ENCODE measurements at places on chromosomes 16 and 17. TPM values are rescaled to one million over a fixed set of nuclear protein-coding genes. Genes with fewer than 3 reads are reported as not detected.
A peak's percentile ranks its signal among the peaks of the same experiment; 100 is the strongest.

The DDX19B gene
- total RNA-seq, result 17.0 TPM

The KRTAP9-4 gene
- total RNA-seq, result not detected

The IRX3 gene
- 1.6 TPM for total RNA-seq

The CTDNEP1 gene
- total RNA-seq, result 55.4 TPM

The TUBG2 gene
- 15.4 TPM for total RNA-seq

- no peak for DNase-seq
Observed at GRCh38 chr17:76446449-76447231, 6.3 kb downstream of the UBE2O start.

DNA sequence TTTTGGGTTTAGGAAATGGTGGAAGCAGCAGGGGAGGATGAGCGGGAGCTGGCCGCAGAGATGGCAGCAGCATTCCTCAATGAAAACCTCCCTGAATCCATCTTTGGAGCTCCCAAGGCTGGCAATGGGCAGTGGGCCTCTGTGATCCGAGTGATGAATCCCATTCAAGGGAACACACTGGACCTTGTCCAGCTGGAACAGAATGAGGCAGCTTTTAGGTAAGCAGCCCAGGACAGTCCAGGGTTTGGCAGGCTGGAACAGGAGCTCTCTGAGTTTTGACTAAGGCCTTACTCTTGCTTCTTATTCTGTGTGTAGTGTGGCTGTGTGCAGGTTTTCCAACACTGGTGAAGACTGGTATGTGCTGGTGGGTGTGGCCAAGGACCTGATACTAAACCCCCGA lies 41.4 kb downstream of the SF3B3 start:
- DNase-seq, result no peak

DNA sequence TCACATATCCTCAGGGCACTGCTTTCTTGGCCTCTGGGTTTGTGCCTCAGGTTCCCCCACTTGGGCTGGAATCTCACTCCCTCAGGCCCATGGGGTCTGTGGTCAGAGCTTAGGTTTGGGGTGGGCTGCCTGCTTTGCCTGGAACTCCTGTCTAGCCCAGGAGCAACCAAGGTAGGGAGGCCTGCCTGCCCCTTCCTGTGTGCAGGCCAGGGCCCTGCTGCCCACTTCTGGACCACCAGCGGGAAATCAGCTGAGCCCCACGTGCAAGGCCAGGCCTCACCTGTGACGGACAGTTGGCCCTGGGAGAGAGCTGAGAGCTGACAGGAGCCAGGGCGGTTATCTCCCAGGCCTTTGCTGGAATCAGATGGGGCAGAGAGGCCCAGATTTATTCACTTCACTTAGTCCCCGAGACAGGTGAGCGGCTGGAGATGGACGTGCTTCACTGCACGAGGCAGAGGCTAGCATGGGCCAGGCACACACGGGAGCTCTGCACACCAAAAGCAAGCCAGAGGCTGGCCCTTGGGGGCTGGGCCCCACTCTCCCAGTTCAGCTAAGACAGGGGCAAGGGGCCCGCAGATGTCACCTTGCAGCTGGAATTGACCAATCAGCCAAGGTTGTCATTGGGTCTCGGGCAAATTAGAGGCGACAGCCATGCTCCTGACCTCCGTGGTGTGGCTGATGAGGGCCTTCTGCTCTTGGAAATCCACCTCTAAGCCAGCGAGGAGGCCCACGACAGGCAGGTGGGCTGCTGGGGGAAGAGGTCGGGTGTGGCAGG lies 49.9 kb upstream of the DOC2B start:
- DNase-seq, result peak; percentile 49

DNA sequence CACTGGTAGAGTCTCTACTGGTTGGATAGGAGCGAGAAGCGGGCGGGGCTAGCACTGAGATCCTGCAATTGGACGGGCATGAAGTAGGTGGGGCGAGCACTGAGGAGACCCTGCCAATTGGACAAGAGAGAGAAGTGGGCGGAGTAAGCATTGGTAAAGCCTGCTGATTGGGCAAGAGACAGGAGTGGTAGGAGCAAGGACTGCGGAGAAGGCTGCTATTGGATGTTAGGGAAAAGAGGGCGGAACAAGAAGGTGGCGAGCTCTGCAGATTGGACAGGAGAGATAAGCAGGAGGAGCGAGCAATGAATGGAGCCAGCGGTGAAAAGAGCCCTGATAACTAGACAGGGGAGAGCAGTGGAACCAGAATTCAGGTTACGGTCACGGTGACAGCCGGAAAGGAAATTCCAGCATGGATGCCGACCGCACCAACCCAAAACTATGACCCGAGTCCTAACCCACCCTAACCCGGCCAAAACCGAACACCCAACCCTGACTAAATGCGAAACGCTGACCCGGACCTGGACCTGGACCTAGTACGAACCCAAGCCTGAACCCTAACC lies 4.8 kb downstream of the SCGB1C2 start:
- peak; percentile 51 for DNase-seq

DNA sequence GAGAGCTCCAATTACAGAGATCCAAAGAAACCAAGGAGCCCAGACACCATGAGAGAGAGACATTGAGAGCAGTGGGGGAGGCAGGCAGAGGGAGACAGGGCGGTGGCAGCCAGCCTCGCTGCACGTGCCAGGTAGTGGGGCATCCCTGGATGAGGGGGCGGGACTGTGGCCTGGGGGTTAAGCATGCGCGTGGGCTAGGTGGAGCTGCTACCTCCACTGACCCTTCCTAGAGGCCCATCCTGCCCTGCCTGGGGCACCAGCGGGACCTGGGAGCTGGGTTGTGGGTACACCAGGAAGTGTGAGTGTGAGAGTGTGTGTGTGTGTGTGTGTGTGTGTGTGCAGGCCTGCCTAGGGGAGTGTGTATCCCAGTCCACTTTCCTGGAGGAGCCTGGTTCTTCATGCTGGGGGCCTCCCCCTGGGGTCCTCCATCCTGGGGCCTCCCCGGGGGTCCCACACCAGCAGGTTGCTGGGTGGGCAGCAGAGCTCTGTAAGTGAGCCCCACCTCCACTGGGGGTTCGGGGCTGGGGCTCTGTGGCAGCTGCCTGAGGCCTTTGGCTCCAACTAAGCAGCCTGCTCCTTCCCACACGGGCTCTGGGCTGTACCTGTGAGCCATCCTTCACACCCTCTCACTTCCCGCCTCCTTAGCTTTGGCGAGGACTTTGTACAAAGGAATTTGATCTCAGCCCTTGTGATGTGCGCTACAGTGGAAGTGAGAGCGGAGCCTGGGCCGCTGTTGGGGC lies 127.4 kb downstream of the IRF8 start:
- DNase-seq, result no peak

DNA sequence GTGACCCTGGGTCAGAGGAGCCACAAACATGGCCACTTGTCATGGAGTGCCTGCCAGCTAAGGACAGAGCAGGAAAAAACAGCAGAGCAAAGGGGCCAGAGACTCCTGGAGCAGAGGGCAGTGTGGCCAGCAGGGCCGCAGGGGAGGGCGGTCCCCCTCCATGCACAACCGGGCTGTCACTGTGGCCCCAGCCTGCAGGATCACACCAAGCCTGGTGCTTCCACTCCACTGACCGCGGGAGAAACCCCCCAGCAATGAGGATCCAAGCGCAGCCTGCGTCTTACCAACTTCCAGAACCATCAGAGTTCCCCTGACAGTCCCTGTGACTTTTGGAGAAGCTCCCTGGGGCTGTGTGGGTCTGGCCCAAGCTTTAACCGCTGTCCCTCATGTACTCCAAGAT lies 62.0 kb downstream of the PRMT7 start:
- no peak for DNase-seq

DNA sequence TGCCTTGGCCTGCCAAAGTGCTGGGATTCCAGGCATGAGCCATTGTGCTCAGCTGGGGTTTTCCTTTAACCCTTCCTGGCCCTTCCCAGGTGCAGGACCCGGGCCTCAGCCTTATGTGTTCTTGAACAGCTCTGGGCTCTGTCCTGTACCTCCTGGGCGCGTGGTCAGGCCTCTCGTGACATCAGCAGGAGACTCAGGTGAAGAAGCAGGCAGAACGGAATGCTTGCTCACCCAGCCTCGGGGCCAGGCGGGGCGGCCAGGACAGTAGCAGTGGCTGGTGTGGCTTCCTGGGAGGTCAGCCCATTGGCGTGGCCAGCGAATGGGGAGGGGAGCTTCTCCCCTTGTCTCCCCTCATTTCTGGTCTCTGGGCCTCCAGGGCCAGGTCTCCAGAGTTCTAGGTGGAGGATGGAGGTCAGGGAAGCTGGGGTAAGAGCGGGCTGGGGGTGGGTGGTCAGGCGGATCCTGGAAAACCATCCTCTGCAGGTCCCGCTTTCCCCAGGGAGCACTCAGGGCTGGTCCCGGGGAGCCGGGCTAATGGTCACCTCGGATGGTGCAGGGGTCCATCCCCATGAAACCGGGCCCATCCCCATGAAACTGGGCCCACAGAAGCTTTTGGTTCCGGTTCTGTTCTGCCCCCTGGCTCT lies 281.5 kb downstream of the SEC14L1 start:
- no peak for DNase-seq

DNA sequence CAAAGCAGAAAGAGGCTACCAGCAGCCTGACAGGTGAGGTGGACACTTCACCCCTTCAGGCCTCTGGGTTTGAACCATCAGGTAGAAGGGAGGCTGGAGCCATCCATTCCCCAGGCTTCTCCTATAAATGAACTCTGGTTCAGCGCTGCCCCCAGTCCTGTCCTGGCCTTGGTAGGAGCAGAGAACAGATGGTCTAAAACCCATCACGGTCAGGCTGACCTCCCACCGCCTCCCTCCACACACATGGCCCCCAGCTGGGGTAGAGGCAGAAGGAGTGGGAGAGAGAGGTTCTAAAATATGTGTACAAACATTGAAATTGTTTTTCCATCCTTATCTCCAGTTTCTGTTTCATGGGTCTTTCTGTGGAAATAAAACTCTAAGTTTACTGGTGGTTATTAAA lies 59.7 kb upstream of the DNAJA2 start:
- no peak for DNase-seq

DNA sequence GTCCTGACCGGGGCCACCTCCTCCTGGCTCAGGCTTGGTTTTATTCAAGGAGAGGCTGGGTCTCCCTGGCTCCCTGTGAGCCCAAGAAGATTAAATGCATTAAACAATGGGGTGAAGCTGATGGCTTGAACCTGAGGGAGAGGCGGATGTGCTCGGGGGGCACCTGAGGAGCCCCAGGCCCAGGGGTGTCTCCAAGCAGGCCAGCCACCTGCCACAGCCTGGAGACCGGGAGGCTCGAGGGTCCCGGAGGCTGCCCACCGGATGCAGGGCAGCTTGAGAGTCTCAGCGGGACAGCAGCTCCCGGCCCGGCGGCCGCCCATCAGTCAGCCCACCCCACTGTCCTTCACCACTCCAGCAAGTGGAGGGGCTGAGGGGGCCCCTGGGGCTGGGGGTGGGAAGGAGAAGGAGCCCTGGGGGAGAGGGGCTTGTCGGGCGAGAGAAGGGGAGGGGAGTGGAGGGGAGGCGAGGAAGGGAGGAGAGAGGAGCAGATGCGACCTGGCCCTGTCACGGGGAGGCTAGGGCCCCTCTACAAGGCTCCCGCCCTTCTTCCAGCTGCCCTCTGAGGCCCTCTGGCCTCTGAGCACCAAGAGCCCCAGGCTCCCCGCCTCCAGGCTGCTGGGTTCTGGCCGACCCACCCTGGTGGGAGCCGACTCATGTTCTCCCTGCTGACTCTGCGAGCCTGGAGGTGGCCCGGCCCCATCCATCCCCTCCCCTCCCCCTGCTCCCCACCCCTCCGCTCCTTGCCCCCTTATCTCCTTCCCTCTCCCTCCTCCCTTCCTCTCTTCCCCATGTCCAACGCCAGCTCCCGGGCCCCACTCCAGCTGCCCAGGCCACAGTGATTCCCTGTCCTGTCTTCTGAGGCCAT lies 13.2 kb downstream of the CD7 start:
- DNase-seq, result no peak

DNA sequence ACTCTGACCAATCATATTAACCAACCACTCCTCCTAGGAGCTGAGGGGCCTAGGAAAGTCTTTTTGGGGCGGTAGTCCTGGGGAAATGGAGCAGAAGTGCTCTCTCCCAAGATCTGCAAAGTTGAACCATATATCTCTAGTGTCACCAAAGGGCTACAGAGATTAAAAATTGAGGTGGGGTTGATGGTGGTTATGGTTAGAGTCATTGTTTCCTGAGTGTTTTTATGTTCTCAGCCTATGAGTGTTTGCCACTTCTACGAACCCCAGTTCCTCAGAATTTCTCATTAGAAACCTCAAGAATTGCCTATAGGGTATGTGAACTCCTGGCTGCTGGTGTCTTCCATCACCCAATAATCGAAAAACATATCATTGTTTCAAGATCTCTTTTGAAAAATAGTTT lies 217.8 kb downstream of the CDRT15L2 start:
- DNase-seq, result no peak

GRCh38 chr17:74922172-74922571 lies 883 bp downstream of the USH1G start:
- DNase-seq, result no peak

- no peak for DNase-seq
Observed at GRCh38 chr17:62876063-62876462, 67.9 kb upstream of the MARCHF10 start.

DNA sequence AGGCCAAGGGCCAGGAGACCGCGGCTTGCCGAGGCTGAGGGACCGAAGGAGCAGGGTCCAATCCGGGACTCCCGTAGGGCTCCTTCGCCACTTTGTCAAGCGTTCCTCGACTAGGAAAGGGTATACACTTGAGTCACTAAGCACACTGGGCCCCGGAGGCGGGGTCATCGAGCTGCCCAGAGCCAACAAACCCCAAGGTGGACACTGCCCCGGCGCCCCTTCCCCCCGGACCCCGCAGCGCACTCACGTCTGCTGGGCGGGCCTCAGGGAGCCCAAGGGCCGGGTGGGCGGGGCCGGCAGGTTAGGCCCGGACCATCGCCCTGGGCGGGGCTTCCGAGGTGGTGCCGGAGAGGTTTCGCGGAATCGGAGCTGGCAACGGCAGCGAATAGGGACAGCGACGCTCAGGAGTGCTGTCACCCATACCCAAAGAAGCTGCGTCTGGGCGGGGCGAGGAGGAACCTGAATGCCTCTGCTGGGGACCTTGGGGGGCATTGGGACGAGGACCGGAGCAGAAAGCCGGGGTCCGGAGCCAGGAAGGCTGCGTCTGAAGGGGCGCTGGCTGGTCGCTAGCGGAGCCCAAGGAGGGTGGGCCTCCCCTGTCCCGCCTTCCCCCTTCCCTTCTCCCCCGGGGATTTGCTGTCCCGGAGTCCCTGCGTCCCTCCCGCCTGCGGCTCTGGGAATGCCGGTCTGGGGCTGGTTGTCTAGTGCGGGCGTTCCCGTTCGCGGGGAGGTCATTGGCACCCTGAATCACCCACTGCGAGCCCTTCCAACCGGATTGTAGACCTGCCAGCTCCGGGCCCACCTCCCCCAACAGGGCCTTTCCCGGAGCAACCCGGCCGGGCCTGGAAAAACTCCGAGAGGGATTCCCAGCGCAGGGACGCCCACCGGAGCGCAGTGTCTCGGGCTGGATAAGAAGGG lies 118.2 kb upstream of the SMURF2 start:
- DNase-seq, result peak; percentile 83

All from pancreas (tissue), 10 donors.